Stimulated activated CD8-positive, alpha-beta memory T cell treated with anti-CD3 and anti-CD28 coated beads, Interleukin-2, amount 100 ng/mL, for 1 hour (primary cell): ENCODE measurements at places on chromosomes 1 and 21.

GRCh38 chr21:41536827-41537103 is 28.8 kb upstream of the TMPRSS2 start:
- no peak for DNase-seq

DNA sequence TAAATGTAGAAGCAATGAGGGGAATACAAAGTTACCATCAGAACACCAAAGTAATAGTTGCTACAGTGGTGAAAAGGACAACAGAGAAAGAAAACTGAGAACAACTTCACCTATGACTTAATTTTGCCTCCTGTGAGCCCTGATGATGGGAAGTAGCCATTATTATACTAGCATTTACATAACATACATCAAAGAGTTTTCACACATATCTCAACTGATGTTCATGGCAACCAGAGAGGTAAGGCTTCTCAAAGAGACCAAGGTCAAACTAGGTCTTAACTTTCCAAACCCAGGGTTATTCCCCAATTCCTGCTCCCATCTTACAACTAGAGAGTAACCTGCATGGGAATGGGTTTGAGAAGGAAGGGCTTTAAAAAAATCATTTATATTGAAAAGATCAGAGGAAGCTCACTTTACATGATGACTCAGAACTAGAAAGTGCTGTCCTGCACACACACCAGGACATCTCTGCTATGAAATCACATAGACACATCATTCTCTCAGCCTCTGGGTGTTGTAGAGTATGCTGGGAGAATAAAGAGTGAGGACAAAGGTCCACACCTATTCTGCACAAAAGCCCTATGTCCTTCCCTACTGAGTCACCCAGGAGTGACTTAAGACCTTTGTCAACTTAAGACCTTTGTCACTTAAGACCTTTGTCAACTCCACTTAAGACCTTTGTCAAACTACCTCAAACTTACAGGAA is 179.7 kb downstream of the TNFSF18 start:
- DNase-seq: no peak

- DNase-seq: no peak
Measured at GRCh38 chr1:115295904-115296696, 41.9 kb downstream of the NGF start.

GRCh38 chr1:210132582-210132981 is 100.0 kb upstream of the SERTAD4 start:
- no peak for DNase-seq

DNA sequence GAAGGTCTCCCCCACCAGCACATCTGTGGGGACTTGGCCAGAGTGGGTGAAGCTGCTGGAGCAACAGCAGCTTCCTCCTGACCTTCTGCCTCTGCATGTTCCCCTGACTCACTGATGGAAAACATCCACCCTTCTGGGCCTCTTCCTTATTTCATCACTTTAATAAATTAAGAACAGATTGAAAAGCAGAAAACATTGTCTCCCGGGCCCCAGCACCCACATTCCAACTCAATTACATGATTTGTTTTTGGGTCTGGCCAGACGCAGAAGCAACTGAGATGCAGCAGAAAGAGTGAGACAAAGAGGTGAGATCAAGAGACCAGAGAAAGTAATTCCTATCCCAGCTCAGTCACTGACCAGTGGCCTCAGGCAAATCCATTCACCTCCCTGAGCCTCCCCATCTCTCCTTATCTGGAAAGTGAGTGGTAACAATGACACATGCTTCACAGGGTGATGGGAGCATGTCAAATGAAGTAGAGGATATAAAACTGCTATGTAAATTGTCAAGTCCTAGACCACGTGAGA is 157.1 kb downstream of the ELAVL4 start:
- no peak for DNase-seq

GRCh38 chr21:17631195-17631594 is 18.5 kb upstream of the BTG3 start:
- no peak for DNase-seq

- no peak for DNase-seq
Measured at GRCh38 chr1:84936116-84936810, 43.3 kb upstream of the LPAR3 start.

- no peak for DNase-seq
Measured at GRCh38 chr1:117076648-117077047, 16.5 kb downstream of the TTF2 start.
